Large intestine (tissue), 12 donors: ENCODE measurements at places on chromosomes 16 and 17. TPM values are rescaled to one million over a fixed set of nuclear protein-coding genes. Genes with fewer than 3 reads are reported as not detected.

DNA sequence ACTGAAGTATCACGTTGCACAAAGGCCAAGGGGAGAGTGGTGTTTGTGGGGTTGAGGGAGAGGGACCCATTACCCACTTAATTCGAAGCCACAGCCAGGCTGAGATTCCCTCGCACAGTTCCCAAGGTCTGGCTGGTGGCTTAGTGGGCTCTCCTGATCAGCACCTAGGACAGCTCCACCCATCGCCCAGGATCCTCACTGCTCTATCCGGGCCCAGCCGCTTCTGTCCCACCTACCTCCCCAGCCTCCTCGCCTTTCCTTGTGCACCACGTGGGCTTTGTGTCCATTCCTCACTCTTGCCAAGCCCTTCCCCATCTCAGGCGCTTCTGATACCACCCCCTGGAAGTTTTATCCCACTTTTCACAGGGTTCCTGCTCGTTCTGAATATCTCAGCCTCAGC is 163.5 kb downstream of the CCT6B start:
- DNase-seq = peak; percentile 17

DNA sequence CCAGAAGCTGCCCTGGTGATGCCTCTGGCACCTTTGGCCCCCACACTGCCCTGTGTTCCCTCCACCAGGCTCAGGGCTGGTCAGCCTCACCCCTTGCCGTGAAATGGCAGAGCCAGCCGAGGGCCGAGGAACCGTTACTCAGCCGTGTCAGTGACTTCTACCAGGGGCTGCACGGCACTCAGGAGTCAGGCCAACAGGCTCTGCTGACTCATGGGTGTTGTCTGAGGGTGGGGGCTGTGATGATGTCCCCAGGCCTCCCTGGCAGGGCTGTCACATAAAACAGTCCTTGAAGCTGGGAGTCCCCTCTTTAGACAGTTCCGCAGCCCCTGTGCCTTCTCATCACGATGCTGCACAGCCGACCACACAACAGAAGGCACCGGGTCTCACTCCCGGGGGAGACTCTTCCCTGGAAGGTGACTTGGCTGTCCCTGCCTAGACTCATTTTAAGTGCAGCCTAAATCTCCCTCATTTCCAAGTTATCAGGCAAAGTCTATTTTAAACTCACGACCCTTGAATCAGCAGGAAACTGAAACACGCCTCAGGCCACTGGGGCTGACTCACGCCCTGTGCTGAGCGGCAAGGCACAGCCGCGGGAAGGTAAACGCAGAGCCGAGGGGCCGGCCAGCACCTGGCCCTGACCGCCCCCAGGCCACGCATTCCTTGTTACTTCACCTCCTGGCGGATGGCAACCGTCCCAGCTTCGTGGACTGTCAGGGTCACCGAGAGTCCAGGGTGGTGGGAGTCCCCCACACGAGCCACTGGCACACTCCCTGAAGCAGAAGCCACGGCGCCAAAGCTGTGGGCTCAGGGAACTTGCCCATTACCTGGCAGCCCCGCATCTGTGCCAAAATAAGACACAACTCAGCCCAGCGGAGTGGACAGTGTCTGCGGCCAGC is 102.6 kb downstream of the ZNF778 start:
- DNase-seq = no peak

The ATP2A1 gene
- polyA plus RNA-seq = 4.1 TPM

GRCh38 chr17:44905006-44906000 is 6.1 kb upstream of the EFTUD2 start:
- DNase-seq = peak; percentile 79

The BAIAP3 gene
- polyA plus RNA-seq = 8.1 TPM

DNA sequence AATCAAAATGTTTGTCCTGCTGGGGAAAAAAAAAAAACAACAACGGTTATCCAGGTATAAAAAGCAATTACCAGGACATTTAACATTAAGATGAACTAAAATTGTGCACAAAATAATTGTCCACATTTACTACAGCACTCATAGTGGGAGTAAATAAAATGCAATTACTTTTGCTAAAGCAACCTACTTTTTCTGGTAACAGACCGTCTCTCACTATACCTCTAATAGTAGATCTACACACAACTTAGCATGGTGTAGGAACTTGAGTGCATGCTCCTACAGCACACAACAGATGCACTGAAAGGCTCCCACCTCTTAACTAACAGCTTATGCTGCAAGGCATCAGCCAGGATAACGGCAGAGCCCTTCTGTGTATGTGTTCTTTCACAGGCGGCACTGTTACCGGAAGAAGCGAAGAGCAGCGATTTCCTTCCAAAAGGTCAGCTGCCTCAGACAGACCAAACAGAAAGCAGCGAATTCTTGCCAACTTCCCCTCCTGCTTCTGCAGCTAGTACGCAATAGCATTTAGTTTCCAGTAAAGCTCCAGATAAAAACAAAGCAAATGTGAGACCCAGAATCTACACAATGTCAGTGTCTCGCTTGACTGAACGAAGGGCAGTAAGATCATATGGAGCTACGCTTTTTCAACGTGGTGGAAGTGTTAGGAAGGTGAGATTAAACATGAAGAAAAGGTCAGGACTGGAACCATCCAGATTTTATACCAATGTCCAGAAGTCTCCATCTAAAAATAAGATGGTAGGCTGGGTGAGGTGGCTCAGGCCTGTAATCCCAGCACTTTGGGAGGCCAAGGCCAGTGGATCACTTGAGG is 27.6 kb downstream of the STAT5B start:
- peak; percentile 67 for DNase-seq

GRCh38 chr16:27403601-27403992 is 1.6 kb downstream of the IL21R start:
- DNase-seq = no peak

The AKAP1 gene
- polyA plus RNA-seq = 78.8 TPM

DNA sequence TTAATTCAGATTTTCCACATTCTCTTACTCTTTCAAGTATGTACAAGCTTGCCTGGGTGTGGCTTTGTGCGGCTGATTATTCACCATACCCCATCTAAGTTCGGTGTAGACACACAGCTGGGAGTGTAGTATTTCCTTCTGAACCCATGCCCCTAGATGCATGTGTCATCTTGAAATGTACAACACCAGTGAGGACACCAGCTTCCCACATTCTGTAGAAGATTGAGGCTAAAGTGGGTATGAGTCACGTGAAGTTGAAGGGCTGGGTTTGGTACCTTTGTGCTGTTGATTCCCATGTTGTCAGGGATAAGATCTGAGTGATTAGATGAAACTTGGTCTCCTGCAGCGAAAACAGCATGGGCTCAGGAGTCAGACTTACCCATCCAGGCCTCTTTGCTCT is 14.6 kb upstream of the DHX8 start:
- no peak for DNase-seq

DNA sequence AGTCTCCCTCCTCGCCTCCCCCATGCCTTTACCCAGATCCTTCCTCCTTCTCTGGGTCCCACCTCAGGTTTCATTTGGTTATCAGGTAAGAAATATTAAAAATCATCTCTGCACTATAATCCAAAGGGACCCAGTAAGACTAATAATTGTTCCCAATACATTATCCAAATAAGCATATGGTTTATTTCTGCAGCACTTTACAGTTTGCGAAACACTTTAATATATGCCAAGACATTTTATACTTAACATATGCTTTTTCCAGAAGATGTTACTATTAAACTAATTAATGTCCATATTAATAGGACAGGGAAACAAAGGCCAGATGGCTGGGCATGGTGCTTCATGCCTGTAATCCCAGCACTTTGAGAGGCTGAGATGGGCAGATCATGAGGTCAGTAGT is 33.3 kb downstream of the CD300LF start:
- DNase-seq = no peak

The ZNF213 gene
- polyA plus RNA-seq = 11.6 TPM

DNA sequence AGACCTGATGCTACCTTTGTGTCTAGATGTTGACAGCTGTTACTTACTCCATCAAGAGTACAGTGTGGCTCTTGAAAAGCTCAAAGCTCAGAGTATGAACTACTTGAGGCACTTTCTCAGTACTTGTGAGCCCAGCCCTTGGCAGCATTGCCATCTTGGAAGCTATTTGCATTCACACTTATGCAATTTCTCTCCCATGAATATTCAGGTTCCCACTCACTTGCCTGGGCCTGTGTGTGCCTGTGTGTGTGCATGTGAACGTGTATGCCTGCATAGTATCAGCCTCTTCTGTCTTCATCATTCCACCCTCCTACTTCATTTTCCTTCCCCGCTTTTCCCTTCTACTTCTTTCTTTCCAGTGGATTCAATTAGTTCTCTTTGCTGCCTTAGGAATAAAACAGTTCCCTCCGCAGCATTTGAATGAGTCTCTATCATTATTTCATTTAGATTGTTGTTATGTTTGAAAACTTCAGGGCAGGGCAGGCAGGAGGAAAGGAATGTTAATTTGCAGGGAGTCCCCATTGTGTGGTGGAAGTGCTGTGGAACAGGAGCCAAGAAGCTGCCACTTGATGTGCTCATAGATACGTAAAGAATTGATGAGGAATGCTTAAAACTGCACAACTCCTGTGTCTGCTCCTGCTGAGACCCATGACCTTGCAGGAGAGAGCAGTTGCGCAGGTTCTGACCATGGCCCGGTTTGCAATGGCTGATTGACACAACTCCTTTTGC is 58.9 kb downstream of the HS3ST4 start:
- no peak for DNase-seq

The RAC3 gene
- 10.1 TPM for polyA plus RNA-seq

The SLC12A3 gene
- polyA plus RNA-seq = 0.21 TPM

The HOXB6 gene
- 9.8 TPM for polyA plus RNA-seq

The AANAT gene
- polyA plus RNA-seq = 0.13 TPM

DNA sequence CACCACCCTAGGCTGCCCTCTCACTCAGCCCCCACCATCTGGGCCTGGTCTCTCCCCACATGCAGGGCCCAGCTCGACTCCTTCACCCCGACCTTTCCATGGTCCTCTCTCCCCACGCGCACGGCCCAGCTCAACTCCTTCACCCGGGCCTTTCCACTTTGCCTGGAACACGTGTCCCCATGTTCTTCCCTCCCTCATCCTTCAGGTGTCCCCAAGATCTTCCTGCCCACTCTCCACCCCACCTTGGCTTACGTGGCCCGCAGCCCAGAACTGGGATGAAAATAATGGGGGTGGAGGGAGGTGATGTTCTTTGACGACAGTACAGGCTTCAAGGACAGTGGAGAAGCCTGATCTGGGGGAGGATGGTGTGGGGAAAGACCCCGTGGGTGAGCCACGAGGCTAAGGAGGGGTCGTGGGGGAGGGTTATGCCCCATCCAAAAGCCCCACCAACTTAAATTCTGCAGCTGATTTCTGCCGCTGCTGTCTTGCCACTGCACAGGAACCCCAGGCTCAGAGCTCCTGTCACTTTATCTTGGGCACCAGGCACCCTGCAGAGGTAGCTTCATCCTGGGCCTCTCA is 9.9 kb upstream of the MEAK7 start:
- DNase-seq = no peak

DNA sequence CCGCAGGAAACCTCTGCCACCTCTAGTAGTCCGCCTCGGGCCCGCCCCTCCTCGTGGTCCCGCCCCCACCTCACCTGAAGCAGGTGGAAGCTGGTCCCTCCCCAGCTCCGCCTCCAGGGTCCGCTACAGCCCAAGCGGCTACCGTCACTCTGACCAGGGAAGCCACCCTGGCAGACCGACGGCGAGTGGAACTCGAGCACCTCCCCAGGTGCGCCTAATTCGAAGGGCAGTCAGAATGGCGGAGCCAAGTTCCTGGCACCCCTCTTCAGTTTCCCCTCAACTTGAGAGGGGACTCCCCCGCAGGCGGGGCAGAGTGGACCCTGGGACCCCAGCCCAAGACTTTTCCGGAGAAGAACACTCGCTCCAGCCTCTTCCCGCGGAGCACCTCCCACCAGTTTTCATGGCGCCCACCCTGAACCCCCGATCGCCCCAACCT is 507 bp downstream of the FHOD1 start:
- no peak for DNase-seq

- no peak for DNase-seq
Measured at GRCh38 chr17:13302983-13303382, 285.2 kb upstream of the ELAC2 start.

GRCh38 chr16:12236589-12236988 is 260.1 kb downstream of the SNX29 start:
- no peak for DNase-seq

The GNG13 gene
- 0.81 TPM for polyA plus RNA-seq

- no peak for DNase-seq
Measured at GRCh38 chr16:75566758-75567255, 628 bp downstream of the GABARAPL2 start.

The TBC1D3H gene
- polyA plus RNA-seq = not detected
